ENCODE measurements at places on chromosomes 7 and 10. TPM values are rescaled to one million over a fixed set of nuclear protein-coding genes. Genes with fewer than 3 reads are reported as not detected.

- no peak for DNase-seq
Observed at GRCh38 chr7:54109501-54109900, 432.7 kb upstream of the VSTM2A start.

The SFTPA2 gene
- 0.25 TPM for polyA plus RNA-seq

DNA sequence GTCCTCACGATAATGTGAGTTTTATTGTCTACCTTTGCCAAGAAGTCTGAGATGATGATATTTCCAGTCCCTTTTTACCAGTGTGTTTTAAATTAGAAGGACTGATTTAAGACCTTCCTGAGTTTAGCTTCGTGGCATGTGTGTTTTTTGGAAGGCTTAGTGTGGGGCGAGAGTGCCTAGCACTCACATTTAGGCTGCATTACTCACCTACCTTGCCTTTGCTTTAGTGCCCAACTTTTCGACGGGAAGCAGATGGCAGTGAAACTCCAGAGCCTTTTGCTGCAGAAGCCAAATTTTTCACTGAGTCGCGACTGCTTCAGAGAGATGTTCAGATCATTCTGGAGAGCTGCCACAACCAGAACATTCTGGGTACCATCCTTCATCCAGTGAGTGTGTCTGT lies 50.9 kb downstream of the SND1 start:
- DNase-seq = no peak

GRCh38 chr7:41573015-41573414 lies 129.9 kb downstream of the INHBA start:
- no peak for DNase-seq

DNA sequence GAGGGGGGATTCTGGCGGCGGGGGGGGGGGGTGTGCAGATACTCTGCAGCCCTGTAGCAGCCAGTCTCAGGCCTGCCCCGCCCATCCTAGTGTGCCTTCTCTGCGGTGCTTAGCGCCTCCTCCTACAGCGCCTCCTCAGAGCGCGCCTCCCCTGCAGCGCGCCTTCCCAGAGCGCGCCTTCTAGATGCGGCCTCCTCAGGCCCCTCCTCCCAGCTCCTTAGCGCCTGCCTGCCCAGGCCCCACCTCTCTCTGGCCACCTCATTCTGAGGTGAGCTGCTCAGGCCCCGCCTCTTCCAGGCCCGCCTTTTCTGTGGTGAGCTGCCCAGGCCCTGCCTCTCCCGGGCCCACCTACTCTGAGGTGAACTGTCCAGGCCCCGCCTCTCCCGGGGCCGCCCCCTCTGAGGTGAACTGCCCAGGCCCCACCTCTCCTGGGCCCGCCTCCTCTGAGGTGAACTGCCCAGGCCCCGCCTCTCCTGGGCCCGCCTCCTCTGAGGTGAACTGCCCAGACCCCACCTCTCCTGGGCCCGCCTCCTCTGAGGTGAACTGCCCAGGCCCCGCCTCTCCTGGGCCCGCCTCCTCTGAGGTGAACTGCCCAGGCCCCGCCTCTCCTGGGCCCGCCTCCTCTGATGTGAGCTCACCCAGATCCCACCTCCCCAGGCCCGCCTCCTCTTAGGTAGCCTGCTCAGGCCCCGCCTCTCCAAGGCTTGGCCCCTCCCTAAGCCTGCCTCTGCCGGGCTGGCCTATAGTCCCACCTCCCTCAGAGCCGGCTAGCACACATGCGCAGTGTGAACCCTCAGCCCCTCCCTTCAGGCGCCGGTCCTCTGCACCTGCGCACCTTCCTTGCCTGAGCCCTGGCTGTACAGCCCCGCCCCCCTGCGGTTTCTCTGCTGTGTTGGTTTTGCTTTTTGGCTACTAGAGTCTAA lies 2.1 kb upstream of the SGCE start:
- DNase-seq = peak; percentile 95

The NME8 gene
- not detected for polyA plus RNA-seq

- DNase-seq = no peak
Observed at GRCh38 chr7:157267516-157267915, 69.3 kb upstream of the DNAJB6 start.

The ZNF777 gene
- 9.3 TPM for polyA plus RNA-seq

The C10orf62 gene
- polyA plus RNA-seq = 0.12 TPM

DNA sequence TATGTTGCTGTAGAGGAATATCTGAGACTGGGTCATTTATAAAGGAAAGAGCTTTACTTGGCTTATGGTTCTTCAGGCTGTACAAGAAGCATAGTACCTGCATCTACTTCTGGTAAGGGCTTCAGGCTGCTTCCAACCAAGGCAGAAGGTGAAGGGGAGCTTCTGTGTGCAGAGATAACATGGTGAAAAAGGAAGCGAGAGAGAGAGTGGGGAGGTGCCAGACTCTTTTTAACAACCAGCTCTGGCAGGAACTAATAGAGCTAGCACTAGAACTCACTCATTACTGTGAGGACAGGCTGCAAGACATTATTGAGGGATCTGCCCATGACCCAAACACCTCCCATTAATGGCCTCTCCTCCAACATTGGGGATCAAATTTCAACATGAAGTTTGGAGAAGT lies 94.5 kb downstream of the KIF20B start:
- no peak for DNase-seq

GRCh38 chr10:48599830-48600134 lies 5.1 kb downstream of the ARHGAP22 start:
- DNase-seq = no peak

- DNase-seq = no peak
Observed at GRCh38 chr7:44980393-44981034, 1.7 kb upstream of the MYO1G start.

DNA sequence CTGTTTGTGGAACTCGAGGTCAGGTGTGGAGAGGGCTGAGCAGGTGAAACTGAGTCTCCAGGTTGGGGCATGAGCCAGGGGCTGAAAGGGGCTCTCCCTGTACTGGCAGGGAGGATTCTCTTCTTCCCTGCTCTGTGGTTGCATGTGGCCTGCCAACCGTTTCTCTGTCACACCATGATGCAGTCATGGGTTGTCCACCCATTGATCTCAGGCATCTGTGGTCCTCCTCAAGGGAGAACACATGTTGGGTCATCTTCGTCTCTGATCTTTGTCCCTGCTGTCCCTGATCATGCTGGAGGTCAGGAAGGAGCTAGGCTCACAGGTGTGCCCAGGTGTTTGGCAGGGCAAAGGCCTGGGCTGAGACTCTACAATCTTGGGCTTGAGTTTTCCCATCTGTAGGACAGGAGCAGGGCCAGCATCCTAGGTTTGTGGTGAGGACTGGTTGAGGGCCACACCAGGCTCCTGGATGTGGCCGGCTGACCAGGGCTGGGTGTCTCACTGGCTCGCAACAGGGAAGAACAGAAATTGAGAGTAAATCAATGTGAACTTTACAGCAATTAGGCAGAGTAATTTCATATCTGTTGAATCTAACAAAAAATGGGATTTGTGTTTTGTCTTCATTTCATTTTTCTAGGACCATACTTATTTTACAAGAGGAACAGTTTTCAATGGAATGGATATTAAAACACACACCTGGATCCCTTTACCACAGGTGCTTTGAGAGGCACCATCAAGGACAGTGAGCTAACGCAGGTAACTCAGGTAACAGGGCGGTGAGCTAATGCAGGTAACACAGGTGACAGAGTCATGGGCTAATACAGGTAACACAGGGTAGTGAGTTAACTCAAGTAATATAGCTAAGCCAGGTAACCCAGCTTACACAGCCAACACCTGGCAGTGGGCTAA lies 58.5 kb upstream of the IGFBP3 start:
- no peak for DNase-seq

DNA sequence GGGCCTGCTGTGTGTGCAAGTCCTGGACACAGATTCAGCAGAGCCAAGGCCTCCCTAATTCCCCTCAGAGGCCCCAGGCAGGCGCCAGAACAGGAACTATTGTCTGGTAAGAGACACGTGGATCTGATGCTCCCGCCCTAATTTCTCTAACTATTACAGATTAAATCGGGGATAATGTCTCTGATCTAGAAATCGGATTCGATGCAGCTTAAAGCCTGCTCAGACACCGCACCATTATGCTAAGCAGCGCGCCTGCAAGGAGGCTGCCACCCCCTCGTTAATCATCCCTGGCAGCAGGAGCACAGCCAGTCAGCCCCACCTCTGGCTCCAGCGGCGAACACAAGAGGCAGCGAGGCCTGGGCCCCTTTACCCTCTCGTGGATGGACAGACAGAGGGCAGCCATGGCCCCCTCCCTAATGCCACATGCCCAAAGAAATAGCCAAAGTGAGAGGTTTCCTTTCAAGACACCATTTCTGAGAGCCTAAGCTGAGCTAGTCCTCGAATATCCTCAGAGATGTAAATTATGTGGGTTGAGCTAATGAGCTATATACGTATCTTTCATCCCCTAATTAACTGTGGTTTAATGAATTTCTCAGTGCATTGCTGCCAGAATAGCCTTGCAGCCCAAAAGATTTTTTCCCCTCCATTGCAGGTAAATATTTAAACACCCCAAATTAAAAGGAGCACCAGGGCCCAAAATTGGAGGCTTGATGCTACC lies 122.1 kb downstream of the GRID1 start:
- DNase-seq = no peak

DNA sequence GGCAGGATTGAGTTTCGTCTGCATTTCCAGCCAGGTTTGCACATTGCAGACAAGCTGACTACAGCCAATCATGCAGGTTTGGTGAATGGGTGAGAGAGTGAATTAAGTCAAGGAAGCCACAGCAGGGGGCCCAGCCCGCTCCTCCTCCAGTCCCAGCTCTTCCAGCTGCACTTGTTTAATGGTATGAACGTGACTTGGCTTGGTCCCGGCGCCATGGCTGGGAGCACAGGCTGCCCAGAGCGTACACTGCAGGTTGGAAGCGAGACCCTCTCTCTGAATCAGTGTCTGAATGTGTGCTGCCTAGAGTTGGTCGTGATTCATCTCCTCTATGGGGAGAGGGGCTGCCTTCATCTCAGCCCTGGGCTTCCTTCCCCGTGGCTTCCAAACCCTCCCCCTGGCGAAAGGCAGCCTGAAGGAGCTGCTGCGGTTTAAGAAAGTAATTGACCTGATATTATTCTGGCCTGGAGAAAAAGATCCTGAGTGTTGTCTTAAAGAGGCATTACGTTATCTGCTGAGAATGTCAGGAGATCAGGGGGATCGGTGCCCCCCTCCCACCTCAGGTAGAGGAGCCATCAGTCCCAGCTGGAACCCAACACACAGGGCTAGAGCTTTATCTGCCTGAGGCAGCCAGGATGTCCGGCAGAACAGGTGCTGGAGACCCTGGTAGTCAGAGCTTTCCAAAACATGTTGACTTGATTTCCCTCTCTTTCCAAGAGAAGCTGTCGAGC lies 132.1 kb downstream of the COL26A1 start:
- DNase-seq = peak; percentile 17

Measured in psoas muscle (tissue), 8 donors.